Inflammatory macrophage treated with lipopolysaccharide for 4 hours (primary cell): ENCODE measurements at places on chromosomes 5 and 9.
A peak's percentile ranks its signal among the peaks of the same experiment; 100 is the strongest.

DNA sequence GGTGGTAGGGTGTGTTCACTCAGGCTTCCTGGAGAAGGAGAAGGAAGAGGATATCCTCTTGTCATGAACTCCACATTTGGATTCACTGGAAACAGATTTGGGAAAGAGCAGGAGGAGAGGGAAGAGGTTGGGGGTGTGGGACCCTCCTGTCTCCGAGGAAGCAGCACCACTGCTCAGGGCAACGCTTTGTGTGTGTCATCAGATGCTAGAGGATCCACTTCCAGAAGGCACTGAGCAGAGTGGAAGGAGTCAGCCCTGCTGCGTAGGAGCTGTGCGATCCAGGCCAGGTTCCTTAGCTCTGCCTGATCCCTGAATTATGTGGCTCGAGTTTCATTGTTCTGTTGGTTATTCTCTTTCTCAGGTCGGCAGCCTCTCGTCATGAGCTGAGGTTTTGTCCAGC lies 37.3 kb upstream of the TJP2 start:
- no peak for DNase-seq

- DNase-seq = no peak
Observed at GRCh38 chr5:115859378-115859777, 17.6 kb downstream of the AP3S1 start.

GRCh38 chr5:143349177-143349576 lies 54.3 kb downstream of the NR3C1 start:
- no peak for DNase-seq

GRCh38 chr9:21811914-21812313 lies 9.5 kb downstream of the MTAP start:
- no peak for DNase-seq

DNA sequence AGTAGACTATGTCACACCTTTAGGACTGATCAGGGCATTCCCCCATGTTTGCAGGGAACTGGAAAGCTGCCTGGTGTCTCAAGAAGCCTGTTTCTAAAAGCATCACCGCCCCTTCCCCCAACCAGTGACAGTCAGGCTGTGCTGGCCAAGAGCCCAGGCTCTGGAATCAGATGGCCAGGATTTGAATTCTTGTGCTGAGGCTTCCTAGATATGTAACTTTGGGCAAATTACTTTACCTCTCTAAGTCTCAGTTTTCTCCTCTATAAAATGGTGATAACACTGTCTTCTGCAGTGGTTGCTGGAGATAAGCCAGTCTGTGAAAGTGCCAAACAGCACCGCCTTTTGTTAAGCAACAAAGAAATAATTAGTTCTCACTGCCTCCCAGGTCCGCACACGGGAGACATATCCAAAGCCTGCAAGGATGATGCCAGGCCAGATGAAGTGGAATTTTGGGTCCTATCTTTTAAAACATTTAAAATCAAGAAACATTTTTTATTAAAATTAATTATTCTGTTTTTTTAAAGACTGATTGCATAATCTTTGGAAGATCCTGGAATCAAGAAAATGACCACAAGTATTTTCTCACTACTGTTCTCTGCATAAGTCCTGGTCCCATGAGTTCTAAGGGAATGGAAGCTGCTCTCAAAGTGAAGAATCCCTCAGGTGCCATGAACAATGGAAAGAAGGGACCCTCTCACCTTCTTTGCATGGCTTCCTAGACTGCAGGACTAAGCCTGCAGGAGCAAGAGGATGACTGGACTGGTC lies 13.9 kb downstream of the SLC31A2 start:
- no peak for DNase-seq

DNA sequence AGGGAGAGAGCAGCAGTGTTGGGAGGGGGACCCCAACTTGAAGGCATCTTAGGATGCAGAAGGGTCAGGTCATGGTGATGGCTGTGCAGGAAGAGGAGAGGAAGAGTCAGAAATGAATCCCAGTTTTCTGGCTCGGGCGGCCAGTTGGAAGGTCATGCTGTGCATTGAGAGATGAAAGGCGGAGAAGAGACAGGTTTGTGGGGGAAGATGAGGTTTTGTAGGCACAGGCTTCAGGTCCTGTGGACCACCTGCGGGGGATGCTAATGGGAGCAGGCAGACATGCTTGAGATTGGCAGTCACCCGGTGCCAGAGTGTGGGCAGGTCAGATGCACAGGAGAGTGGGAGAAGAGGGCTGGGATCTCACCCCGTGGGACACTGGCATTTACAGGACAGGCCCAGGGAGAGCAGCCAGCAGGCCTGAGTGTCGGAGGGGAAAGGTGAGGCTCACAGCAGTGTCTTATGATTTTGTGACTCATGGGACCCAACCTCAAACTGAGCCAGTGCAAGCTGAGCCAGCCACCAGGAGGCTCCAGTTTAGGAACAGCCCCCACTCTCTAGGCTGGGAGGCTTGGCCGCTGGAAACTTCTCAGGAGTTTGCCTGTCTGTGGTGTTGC lies 17.5 kb downstream of the STXBP1 start:
- DNase-seq = no peak

- no peak for DNase-seq
Observed at GRCh38 chr5:173327084-173327947, 898 bp downstream of the STC2 start.

- DNase-seq = no peak
Observed at GRCh38 chr9:123309611-123310010, 41.2 kb upstream of the STRBP start.

- no peak for DNase-seq
Observed at GRCh38 chr5:134131165-134131564, 16.7 kb downstream of the TCF7 start.

DNA sequence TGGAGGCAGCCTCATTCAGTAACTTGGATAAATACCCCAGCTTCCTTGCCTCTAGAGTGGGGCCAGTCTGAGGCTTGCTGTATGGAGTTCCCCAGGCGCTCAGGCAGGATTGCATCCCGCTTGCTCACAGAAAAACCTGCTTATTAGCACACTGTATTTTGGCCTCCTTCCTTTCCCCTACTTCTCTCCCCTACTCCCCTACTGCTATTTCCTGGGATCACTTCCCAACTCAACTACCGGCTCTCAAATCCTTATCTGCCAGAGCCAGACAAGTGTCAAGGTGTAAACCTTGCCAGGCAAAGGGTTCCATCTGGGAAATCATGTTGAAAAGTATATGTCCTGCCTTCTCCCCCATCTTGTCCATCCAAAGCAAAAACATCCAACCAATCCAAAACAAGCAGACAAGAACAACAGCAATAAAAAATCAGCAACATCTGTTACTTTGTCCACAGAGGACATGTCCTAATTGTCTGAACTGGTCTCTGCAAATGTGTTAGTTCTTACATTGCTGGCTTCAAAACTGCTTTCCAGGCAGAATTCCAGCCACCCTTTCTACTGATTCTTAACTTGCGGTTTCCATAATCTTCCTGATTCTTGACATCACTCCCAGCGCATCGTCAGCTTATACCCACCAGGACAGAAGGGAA lies 164.1 kb upstream of the SEMA6A start:
- DNase-seq = no peak

- no peak for DNase-seq
Observed at GRCh38 chr5:57042524-57042931, 90.6 kb upstream of the MIER3 start.

DNA sequence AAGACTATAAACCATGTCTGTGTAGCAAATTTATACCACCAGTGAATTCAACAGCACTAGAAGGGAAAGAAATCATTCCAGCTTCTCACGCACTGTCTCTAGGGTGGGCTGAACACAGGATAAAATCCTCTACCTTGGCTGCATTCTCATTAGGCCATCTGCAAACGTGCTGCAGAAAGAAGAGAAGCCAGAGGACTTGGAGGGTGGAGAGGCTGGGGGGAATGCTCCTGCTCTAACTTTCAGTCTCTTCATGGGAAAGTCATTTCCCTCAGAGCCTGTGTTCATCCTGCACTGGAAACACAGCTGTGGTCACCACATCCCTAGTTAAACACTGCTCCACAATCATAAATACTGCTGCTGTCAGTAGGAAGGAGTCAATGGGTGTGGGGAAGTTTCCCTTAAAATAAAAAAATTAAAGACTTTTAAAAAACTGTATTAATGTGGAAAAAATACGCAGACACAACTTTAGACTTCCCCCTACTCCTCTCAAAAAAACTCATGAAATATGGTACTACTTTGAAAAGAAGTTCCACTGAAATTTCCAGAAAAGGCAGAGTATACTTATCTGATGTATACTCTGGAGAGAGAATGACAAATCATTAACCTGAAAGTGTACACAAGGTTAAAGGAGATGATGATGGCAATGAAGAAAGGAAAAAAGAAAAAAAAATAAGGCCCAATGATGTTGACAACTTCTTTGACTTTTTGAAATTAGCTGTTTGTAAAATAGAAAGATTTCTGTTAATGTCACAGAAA lies 46.8 kb downstream of the LHFPL2 start:
- no peak for DNase-seq

- DNase-seq = no peak
Observed at GRCh38 chr9:101514071-101514470, 19.6 kb upstream of the RNF20 start.

DNA sequence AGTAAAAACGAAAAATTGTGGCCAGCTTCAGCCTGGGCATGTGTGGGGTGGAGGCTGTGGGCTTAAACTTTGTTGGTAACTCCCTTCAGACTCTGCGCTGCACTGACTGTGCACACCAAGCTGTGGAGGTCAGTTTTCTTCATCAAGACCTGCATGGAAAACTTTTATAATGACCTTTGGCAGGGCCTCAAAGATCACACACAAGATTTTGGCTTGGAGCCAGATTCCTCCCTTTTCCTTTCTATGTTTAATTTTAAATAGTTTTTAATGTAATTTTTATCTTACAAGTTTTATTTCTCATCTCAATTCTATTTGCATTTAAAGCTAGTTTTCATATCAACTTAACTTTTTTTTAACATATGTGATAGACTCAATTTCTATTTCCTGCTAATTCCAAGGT lies 1211.1 kb upstream of the CDH18 start:
- no peak for DNase-seq

GRCh38 chr9:34759432-34760134 lies 49.6 kb upstream of the CCL21 start:
- no peak for DNase-seq

- no peak for DNase-seq
Observed at GRCh38 chr9:86705490-86705889, 241.8 kb downstream of the GAS1 start.

DNA sequence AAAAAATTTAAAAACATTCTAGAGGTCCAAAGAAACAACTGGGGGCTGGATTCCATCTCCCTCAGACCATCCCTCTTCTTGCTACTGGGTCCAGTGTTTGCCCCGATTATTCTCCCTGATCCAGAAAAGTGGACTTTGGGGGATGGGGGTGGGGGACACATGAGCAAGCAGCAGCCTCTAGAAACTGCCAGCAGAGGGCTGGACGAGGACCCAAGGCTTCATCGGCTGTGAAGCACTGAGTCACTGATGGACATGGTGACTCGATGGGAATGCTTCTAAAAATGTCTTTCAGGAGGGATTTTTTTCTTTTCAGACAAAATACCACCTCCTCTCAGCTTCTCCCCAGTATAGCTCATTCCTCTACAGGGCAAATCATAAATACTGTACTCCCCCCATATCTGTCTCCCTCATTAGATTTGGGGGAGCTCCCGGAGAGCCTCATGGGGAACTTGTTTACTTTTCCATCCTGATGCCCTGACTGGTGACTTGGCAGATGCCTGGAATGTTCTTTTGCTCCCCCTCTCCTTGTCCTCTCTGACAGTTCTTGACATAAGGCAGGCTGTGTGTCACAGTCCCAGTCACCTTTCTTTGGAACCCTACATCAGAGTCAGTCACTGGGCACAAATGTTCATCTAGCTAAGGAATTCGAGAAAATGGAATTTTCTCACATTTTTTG lies 67.2 kb upstream of the STC2 start:
- DNase-seq = no peak

GRCh38 chr9:297104-297972 lies 82.7 kb downstream of the DOCK8 start:
- DNase-seq = peak; percentile 96

DNA sequence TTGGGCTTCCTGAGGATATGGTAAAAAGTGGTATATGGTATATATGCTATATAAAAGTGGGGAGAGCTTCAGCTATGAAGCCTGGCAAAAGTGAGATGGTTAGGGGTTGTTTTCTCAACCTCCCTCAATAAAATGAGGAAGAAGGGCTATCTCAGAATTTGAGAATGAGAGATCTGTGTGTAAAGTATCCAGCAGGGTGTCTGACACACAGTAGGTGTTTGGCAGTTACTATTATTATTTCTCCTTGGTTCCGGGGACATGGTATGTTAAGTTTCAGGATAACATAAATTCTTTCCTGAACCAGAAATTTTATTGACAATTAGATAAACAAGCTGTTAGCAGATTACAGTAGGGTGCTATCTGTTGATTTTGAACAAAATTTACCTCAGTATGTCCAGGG lies 94.1 kb downstream of the DENND1A start:
- no peak for DNase-seq

DNA sequence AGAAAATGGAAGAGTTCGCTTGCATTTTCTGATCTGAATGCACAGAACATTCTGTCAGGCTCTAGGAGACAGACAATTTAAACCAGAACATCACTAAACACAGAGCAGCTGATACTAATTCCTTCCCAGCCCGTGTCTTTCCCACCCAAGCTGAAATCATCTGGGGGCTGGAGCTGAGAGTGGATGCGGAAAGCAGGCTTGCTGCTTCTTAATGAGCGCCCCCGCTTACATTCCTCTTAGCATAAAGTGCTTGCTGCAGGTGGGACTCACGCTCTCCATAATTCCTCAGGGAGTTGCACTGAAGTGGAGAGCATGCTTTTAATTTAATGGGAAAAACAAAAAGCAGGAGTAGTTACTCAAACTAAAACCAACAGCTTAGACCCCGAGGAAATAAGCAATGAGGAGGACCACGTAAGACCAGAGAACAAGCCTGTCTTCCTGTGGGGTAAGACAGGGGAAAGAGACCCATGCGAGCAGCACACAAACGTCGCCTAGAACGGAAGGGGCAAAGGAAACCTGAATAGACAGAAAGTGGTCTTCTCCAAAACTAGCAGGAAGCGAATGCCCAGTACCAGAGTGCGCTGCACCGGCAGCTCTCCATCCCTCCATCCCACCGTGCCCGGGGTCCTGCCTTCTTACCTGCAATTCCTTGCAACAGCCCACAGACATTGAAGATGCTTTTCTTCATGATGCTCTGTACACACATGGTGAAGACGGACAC lies 139.3 kb downstream of the LHFPL2 start:
- DNase-seq = peak; percentile 36

DNA sequence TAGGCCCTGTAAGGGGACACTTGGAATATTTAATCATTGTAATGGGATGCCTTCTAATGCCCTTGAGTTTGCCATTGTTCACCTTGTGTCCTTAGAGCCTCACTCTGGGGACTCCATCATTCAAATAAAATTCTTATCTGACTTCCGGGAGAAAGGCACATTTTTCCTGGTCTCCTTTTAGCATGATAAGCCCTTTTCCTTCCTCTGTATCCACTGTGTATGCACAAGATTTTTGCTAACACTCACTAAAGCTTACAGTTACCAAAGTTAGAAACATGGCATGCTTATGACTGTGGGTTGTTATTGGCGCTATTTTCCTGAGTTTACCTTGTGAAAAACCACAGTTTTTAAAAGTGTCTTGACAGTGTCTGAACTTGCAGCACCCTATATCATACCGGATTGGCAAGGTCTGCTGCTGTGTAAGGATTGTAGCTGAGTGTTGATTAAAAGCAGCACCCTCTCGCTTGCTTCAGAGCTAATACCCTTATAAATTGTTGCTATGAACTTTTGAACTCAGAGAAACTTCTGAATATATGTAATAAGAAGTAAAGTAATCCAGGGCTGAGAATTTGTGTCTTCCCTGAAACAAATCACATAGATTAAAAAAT lies 46.4 kb downstream of the SNCAIP start:
- DNase-seq = no peak

- no peak for DNase-seq
Observed at GRCh38 chr9:138112090-138112748, 234.6 kb downstream of the CACNA1B start.
